ENCODE measurements at places on chromosomes 5 and 9.

DNA sequence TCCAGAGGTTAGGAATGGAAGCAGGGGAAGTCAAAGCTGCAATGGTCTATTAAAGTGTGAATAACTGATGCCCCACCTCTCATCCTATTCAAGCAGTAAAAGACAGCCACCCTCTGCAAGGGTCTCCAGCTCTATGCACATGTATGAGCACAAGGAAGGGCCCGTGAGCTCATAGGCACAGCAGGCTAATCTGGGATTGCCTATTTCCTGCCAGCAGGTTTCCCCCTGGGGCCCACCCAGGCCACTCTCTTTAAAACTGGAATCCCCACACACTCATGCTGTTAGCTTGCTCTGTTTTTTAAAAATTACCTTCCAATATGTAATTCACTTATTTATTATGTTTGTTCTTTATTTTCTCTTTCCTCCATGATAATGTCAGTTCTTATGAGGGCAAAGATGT is 48.7 kb upstream of the ZNF366 start:
- no peak for DNase-seq

GRCh38 chr5:18807256-18808149 is 1173.2 kb downstream of the TAF11L14 start:
- no peak for DNase-seq

DNA sequence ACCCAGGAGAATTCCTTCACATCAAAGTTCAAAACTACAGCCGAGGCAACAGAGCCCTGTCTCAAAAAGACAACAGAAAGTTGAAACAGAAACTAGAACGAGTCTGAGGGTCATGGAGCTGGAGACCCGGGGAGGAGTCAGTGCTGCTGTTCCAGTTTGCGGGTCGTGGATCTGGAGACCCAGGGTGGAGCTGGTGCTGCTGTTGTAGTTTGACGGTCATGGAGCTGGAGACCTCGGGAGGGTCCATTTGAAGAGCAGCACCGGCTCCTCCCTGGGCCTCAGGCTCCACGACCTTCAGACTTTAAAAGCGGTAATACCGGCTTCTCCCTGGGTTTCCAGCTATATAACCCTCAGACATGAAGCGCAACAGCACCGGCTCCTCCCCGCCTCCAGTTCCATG is 13.0 kb upstream of the LCN15 start:
- DNase-seq, result no peak

- DNase-seq, result no peak
These were observed 138.6 kb downstream of the CEMIP2 start for GRCh38 chr9:71629578-71630215.

DNA sequence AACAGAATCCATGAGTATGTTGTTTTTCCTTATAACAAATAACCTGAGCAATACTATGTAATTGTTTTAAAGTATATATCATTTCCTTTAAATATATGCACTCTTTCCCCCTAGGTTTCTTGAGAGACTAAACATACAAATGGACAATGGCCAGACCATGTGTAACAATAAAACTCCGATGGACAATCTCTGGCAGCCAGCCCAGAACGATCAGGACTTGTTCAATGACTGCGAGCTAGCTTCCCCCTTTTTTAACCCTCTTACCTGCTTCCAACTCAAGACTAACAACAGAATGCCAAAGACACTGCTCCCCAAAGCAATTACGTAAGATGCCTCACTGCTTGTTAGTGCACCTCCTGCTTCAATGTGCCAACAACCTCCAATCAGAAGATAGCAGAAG is 94.9 kb downstream of the HTR4 start:
- no peak for DNase-seq
